SJCRH30 (cell line): ENCODE measurements at places on chromosomes 2 and 18. TPM values are rescaled to one million over a fixed set of nuclear protein-coding genes. Genes with fewer than 3 reads are reported as not detected.

- H3K27me3 ChIP-seq, result no peaks in the 10 kb centered on the region
- no peak overlapping the region for H3K27ac ChIP-seq
- H3K4me3 ChIP-seq, result no peak overlapping the region
- DNase-seq, result no peak
- no peaks in the 10 kb centered on the region for H3K36me3 ChIP-seq
- no peaks in the 10 kb centered on the region for H3K4me1 ChIP-seq
Measured at GRCh38 chr2:234345921-234346320, 151.0 kb downstream of the ARL4C start.

DNA sequence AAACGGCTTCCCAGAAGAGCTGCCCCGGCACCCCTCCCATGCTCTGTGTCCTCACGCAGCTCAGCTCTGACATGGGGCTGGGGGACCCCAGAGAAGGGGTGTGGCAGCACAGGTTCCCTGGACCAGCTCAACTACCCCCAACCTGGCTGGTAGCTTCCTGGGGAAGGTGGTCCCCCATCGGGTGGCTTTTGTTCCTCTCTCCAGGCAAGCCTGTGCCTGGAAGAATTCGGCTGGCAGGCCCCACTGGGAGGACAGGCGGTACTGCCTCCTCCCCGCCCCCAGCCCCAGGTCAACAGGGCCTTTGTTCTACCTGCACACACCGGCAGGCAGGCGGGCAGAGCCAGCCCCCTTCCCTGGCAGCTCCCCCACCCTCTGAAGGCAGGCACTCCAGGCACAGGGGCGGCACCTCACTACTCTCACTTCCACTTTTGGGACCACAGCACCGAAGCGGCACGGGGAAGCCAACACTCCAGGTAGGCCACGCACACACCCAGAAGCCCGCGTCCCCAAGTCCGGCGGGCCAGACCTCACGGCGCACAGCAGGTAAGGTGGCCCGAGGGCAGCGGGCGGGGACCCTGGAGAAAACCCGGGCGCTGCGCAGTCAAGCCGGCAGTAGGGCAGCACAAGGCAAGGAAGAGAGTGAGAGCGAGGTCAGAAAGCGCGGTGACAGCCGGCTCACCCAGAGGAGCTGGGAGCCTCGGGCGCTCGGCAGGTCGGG, 1.3 kb downstream of the HS6ST1 start:
- peak overlapping the region; percentile 78 for H3K4me3 ChIP-seq
- H3K4me1 ChIP-seq, result peaks cover 8% of the 10 kb centered on the region; the same call in 1 of the 2 replicates
- no peak overlapping the region for H3K27ac ChIP-seq
- no peaks in the 10 kb centered on the region for H3K36me3 ChIP-seq
- no peak for DNase-seq

- H3K4me1 ChIP-seq, result peaks cover 22% of the 10 kb centered on the region
- DNase-seq, result no peak
- no peaks in the 10 kb centered on the region for H3K27me3 ChIP-seq
- no peak overlapping the region for H3K4me3 ChIP-seq
- no peak overlapping the region for H3K27ac ChIP-seq
Measured at GRCh38 chr2:182911813-182912517, 45.5 kb upstream of the FRZB start.

DNA sequence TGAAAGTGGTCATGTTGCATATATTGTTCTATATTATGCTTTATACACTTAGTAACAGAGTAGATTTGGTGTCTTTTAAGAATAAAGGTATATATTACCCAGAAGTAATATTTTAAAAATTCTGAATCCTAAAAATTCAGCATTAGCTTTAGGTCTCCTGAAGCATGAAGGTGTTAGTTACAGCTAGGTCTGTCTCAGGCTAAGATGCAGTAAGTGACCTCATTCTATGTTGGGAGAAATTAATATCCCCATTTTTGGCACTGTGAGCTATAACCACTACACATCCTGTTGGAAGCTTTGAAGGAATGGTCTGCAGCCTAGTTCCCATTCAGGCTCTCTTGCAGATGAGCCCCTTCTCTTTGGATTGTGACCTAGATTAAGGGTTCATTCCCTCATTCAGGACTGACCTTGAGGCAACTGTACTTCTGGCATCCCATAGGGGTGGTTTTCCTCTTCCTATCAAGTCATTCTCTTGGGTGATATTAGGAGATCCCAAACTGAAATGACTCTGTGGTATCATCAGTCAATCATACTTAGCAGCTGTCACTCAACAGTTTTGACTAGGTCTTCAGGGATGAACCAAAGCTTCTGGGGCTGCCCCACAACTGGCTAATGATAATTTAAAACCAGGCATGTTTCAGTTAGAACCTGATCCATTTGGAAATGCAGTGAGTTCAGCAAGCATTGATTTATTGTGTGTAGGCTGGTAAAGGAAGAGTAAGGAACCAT, 117.7 kb downstream of the GPD2 start:
- no peaks in the 10 kb centered on the region for H3K36me3 ChIP-seq
- H3K27me3 ChIP-seq, result no peaks in the 10 kb centered on the region
- no peak overlapping the region for H3K4me3 ChIP-seq
- no peak for DNase-seq
- no peak overlapping the region for H3K27ac ChIP-seq

DNA sequence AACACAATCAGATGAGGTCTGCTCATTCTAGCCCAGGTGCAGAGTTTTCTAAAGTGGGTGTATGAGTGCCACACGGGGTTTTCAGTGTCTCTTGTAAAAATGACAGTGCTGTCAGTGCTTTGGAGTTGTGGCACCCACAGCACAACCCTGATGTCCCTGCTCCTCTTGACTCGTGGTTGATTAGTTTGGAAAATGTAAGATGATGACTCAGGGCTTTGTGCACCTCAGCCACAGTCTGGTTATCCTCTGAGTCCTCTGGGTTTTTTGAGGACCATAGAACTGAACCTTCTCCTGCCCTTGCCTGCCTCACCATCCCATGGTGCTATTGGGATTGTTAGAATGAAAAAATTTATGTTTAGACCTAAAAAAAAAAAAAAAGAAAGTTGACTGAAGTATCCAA, 105.6 kb downstream of the MYO1B start:
- no peak overlapping the region for H3K27ac ChIP-seq
- H3K4me1 ChIP-seq, result peaks cover 8% of the 10 kb centered on the region
- H3K27me3 ChIP-seq, result no peaks in the 10 kb centered on the region
- no peak for DNase-seq
- no peak overlapping the region for H3K4me3 ChIP-seq
- peaks cover 60% of the 10 kb centered on the region for H3K36me3 ChIP-seq

GRCh38 chr2:64934530-64934929, 54.7 kb upstream of the SLC1A4 start:
- H3K27ac ChIP-seq, result no peak overlapping the region
- 0 out of 2 replicates have a peak, but pooled peaks cover 5% of the 10 kb centered on the region for H3K27me3 ChIP-seq
- H3K36me3 ChIP-seq, result no peaks in the 10 kb centered on the region
- H3K4me3 ChIP-seq, result no peak overlapping the region

GPBAR1 gene
- total RNA-seq, result 0.24 and 0.25 TPM in 2 replicates

MPP4 gene
- 0.05 and 0.24 TPM in 2 replicates for total RNA-seq

VWA3B gene
- total RNA-seq, result not detected in 2 replicates

AGXT gene
- 1.3 and 1.7 TPM in 2 replicates for total RNA-seq

COL6A3 gene
- total RNA-seq, result 0.04 TPM in 1 of 2 replicates, not detected in the other
